AG08395 (cell line): ENCODE measurements at places on chromosomes 16 and 17.

DNA sequence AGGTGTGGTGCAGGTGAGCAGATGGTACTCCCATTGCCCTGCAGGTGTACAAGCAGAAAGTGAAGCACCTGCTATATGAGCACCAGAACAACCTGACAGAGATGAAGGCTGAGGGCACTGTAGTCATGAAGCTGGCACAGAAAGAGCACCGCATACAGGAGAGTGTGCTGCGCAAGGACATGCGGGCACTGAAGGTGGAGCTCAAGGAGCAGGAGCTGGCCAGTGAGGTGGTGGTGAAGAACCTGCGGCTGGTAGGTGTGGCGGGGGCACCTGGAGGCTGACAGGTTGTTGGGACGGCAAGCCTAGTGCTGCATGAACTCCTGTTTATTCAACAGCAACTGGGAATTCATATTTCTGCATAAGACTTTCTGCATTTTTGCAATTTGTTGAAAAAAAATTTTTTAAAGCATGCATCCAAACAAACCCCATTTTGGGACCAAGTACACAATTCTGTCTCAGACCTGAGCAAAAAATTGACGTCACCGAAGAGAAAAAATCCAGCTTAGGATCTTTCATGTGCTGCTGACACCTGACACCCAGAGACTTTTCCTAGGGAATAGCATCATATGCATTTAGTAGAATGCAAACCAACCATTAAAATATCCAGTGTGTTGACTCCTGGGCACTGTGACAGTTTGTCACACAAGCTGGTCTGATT lies 13.5 kb upstream of the DBNDD1 start:
- DNase-seq: peak; percentile 27

DNA sequence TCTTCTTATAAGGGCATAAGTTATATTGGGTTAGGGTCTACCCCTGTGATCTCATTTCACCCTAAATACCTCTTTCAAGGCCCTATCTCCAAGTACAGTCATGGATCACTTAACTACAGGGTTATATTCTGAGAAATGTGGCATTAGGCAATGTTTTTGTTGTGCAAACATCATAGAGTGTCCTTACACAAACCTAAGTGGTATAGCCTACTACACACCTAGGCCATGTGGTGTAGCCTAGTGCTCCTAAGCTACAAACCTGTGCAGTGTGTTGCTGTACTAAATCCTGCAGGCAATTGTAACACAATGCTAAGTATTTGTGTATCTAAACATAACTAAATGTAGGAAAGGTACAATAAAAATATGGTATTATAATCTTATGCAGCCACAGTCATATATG lies 18.0 kb downstream of the CLEC3A start:
- DNase-seq: no peak

- DNase-seq: no peak
Observed at GRCh38 chr17:40361925-40362695, 2.4 kb downstream of the GJD3 start.

- peak; percentile 51 for DNase-seq
Observed at GRCh38 chr16:12324152-12324551, 347.6 kb downstream of the SNX29 start.

- DNase-seq: no peak
Observed at GRCh38 chr16:67336648-67337047, 10.0 kb downstream of the LRRC36 start.

DNA sequence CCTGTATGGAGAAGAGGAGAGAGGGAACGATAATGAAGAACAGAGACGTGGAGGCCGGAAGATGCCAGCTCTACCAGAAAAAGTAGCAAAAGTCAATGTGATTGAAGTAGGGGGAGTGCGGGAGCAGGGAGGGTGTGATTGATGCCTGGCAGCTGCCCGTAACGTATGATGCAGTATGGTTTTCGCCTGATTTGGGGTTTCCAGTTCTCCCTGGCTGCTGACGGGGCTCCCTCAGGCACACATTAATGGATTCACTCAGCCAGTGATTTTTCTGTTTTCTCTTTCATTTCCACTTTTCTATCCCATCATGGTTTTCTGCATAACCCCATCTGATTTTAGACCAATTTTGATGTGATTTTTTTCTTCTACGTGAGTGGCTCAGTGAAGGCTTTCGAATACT lies 62.1 kb downstream of the PRKCA start:
- DNase-seq: no peak

DNA sequence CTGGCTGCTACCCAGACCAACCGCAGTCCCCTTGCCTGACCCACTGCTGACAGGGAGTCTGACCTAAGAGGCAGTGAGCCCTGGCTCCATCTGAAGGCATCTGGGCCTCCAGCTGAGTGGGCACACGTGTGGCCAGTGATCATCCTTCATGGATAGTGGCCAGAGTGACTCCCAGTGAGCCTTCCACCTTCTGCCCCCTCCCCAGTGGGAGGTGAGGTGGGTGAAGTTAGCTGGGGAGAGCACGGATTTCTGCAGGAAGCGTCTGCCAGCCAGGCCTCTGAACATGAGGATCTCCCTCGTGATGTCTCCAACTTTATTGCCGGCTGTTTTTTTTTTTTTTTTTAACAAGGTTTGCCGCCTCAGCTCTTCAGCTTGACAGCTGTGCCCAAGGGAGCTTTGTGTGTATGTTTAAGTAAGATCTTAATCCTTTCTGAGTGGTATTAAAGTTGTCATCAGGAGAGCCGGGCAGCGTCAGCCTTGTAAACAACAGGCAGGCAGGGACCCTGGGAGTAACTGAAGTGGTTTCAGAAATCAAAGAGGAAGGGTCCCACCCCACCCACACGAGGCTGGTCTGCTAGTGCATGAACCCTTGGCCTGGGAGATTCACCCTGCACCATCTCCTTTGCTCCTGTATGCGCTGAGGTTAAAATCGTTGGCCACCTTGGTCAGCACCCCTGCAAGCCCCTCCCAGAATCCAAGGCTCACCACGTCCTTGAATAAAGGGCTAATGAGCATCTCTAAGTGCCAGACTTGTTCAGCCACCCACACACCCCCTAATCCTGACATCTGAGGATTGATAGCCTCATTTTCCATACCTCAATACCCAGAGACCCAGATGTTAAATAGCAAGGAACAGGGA lies 33.3 kb downstream of the RHBDL3 start:
- no peak for DNase-seq

GRCh38 chr17:59361916-59362810 lies 30.7 kb downstream of the YPEL2 start:
- DNase-seq: peak; percentile 74

DNA sequence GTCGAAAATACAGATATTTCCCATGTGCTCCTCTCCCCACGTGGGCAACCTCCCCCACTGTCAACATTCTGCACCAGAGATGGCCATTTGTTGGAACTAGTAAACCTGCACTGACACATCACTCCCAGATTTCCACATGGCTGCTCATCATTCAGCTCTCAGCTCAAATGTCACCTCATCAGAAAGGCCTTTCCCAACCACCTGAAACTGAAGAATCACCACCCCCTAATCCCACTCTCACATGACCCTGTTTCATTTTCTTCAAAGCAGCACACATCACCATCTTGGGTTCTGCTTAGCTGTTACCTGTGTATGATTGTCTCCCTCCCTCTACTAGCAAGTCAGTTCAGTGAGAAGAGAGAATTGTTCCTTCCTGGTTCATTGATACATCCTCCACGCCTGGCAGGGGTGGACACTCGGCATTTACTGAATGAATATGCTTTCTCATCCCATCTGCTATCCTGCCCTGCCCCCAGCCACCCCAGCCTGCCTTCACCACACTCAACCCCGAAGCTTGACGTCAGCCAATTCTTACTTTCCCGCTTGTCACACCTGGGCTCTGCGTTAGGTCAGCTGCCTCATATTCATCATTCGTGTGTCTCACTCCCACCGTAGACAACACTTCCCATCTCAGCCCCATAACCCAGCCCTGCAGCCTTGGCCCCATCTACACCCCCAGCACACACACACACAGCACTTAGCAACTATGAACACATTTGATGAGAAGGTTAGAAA lies 1.5 kb downstream of the C17orf114 start:
- DNase-seq: no peak

- DNase-seq: no peak
Observed at GRCh38 chr16:12901204-12901596, 198 bp upstream of the SHISA9 start.

DNA sequence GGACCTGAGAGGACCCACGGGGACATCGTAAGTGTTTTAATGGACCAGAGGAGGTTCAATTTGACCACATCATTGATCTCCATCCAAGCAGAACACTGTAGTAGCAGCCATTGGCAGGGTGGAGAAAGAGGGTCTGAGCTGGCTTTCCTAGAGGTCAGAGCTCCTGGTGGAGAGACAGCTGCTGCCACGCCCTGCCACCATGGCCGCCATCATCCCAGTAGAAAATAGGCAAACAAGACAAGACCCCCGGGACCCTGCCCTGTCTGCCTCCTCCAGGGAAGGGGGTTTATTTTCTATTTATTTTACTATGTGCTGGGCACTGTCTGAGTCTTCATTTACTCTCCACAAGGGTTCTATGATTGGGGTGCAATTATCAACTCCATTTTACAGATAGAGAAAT lies 11.4 kb upstream of the ITGA3 start:
- DNase-seq: no peak

DNA sequence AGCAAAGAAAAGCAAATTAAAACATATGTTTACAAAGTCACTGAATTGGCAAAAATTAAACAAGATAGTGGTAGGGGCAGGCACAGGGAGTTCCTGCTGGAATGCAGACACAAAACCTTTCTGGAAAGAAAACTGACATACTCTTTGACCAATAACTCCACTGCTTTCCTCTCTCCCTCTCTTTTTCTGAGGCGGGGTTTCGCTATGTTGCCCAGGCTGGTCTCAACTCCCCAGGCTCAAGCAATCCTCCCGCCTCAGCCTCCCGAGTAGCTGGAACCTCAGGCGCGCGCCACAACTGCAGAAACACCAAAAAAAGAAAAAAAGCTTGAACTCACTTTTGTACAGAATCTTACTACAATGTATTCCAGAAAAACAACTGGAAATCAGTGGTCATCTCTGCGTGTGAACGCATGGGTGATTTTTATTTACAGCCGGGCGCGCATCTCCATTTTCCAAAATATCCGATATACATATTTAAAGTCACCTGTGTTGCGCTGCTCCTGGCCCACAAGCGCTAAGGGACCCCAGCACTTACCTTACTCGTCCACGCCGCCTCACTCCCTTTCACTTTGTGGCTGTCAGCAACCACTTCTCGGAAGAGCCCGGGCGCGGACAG lies 480 bp downstream of the TXNL4B start:
- DNase-seq: peak; percentile 76

GRCh38 chr17:37576281-37576680 lies 32.9 kb downstream of the SYNRG start:
- DNase-seq: no peak

- DNase-seq: no peak
Observed at GRCh38 chr17:45851464-45851863, 6.8 kb downstream of the SPPL2C start.

DNA sequence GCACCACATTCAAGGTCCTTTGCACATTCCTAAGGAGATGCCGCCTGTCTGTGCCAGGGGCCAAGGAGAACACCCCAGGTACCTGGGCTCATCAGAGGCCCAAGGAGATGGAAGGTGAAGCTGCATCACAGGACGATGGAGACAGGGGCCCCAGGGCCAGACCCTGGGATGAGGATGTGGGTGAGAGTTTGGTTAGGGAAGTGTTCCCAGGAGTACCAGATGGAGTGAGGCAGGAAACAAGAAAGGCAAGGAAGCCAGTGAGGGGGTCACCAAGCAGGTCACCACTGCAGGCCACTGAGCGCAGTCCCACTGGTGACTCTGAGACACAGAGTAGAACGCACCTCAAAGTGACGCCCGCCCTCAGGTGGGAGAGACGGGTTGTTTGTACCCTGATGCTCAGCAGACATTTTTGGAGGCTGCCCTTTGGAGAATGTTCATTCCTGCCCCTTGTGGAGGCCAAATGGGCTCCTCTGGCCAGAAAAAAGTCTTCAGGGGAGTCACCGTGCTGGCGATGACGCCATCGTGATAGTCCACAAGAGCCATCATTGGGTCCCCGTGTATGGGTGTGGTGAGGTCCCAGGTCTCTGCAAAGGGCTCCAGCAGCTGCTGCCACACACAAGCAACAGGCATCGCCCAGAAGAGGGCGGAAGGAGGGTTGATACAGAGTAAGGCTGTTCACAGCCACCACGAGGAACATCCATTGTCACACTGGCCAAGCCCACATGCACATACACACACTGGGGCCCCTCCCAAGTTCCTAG lies 57.5 kb downstream of the BEAN1 start:
- DNase-seq: no peak

DNA sequence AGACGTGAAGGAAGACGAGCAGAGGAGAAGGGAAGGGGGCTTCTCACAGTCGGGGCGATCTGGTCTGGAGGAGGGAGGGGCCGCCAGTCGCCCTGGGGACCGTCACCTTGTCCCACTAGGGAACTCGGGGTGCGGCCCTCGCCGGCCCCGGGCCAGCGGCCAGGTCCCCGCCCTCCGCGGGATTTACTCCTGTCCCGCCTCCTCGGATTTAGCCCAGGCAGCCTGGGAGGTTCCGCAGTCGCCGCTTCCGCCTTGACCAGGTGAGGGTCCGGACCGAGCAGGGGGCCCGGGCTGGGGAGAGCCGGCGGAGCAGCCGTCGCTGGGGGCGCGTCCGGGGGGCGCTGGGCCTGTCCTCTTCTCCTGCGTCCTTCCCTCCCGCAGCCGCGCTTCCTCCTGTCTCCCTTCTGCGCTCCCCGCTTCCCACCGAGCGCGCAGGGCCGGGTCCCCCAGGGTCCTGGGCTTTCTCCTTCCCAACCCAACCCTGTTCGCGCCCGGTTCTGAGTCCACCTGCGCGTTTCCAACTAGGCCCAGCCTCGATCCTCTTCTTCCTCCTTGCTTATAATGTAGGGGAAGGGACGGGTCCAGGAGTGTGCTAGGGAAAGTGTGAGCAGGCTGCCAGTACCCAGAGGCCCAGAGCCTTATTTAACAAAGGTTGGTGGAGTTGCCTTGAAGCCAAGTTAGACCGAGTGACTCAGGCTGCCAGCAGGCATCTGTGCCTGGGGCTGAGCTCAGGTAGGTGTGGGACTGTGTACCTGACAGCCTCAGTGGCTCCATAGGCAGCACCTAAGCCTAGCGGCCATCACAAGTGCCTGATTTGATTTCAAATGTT lies at the start of gene TNK1:
TSS of gene TNK1 (plus strand) at position 235 of the 829 bp plus-strand sequence. CDS start 1,838 bp downstream, outside the sequence.
- DNase-seq: peak; percentile 63

DNA sequence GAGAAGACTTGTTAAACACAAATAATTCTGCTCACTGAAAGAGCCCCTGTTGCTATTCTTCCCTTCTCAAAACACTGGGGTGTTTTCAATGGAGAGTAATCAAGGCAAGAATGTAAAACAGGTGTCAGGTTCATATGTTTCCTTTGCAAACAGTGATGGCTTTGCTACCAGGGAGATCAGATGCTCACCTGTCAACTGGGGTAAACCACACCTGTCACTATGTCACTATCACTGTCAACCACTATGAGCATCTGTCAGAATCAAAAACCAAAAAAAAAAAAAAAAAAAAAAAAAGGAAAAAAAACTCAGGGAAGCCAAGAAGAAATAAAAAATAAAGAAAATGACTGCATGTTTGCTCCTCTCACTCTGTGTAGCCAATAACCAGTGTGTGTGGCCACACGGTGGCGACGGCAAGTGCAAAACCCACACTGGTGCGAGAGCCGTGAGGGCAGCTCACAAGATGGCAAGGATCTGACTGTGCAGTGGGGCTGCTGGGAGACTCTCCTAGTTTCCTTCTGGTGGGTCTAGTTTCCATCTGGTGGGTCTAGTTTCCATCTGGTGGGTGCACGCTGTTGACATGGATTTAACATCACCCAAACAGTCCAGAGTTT lies 22.7 kb downstream of the USP22 start:
- DNase-seq: peak; percentile 38
